Daoy (cell line): ENCODE measurements at places on chromosomes 1 and 21. TPM values are rescaled to one million over a fixed set of nuclear protein-coding genes. Genes with fewer than 3 reads are reported as not detected.
A peak's percentile ranks its signal among the peaks of the same experiment; 100 is the strongest.

Gene GOLT1A
- not detected in 2 replicates for total RNA-seq

Gene ACOT11
- total RNA-seq: 1.3 and 1.4 TPM in 2 replicates

Gene NAV1
- 39.2 and 51.8 TPM in 2 replicates for total RNA-seq

Gene CFAP141
- not detected in 2 replicates for total RNA-seq

Gene ZNF593OS
- not detected in 2 replicates for total RNA-seq

Gene KLHDC8A
- total RNA-seq: 0.34 and 3.2 TPM in 2 replicates

Gene FAM131C
- total RNA-seq: 0.23 TPM in 1 of 2 replicates, not detected in the other

Gene PCSK9
- total RNA-seq: 0.03 and 0.29 TPM in 2 replicates

Gene FOXO6
- 0.06 and 0.80 TPM in 2 replicates for total RNA-seq

Gene CDC73
- total RNA-seq: 18.7 and 21.9 TPM in 2 replicates

DNA sequence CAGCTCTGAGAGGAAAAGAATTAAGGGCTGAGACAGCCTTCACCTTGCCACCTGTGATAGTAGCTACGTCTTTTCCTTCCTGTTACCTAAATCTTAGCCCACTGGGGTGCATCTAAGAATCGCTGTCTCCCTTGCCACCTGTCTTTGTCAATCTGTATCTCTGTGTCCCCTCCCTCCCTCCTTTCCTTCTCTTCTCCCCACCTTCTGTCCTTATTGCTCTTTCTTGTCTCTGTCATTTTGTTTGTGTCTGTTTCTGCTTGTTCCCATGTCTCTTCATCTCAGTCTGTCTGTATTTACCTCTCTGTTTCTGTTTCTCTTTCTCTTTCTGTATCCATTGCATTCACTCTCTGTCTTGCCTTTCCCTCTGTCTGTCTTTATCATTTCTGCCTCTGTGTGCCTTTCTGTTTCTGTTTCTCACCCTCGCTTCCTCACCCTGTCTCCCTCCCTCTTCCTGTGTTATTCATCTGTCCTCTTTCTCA is 30.2 kb downstream of the SLC22A15 start:
- no peak for DNase-seq

GRCh38 chr1:228348708-228349467 is 57.7 kb downstream of the TRIM11 start:
- no peak for DNase-seq

- no peak for DNase-seq
Observed at GRCh38 chr1:64266991-64267390, 63.6 kb downstream of the UBE2U start.

- DNase-seq: no peak
Observed at GRCh38 chr1:187027253-187027652, 198.5 kb downstream of the PLA2G4A start.

- DNase-seq: no peak
Observed at GRCh38 chr1:41014871-41015270, 6.7 kb downstream of the SLFNL1 start.

GRCh38 chr1:239558559-239558958 is 172.2 kb downstream of the CHRM3 start:
- DNase-seq: no peak

GRCh38 chr1:45116340-45116739 is 90.1 kb downstream of the ZSWIM5 start:
- DNase-seq: no peak

GRCh38 chr1:178151831-178152230 is 57.9 kb downstream of the RASAL2 start:
- no peak for DNase-seq

- DNase-seq: no peak
Observed at GRCh38 chr1:2935751-2936390, 85.4 kb upstream of the ACTRT2 start.

DNA sequence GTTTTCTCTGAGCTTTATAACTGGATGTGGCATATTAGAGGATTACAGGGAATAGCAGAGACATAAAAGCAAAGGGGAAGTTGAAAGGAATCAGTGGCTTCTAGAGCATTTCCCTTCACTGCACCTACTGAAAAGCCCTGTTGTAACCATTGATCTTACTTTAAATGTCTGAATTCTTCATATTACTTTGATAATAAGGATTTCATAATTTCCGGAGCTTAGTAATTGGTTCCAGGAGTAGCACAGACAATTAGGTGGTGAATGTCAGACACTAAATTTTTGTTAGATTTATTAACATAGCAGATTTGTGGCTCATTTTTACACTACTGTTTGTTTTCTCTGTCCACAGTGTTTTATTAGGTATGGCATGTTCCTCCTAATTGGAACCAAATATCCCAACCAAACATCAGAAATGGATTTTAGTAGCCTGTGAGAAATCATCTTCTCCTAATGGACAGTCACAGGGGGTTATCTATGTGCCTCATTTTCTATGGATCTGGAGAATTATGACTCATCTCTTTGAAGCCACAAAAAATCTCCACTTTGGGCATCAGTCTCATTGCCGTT is 100.5 kb downstream of the GIPC2 start:
- peak; percentile 19 for DNase-seq

DNA sequence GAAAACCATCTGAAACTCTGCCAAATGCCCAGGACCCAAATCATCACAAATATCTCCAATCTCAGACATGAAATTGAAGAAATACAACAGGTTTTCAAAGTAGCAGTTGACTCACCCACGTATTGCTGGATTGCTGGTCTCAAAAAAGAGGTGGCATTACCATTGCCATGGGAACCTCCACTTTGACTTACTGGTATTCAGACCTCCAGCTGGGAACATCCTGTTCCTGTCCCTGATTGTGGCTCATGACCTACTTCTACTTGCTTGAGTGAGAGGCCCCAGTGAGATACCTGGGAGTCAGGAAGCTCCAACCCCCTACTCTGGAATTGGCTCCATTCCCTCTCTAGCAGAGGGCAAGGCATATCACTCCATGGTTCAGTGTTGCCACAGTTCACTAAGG is 64.6 kb downstream of the NMNAT2 start:
- DNase-seq: peak; percentile 71

DNA sequence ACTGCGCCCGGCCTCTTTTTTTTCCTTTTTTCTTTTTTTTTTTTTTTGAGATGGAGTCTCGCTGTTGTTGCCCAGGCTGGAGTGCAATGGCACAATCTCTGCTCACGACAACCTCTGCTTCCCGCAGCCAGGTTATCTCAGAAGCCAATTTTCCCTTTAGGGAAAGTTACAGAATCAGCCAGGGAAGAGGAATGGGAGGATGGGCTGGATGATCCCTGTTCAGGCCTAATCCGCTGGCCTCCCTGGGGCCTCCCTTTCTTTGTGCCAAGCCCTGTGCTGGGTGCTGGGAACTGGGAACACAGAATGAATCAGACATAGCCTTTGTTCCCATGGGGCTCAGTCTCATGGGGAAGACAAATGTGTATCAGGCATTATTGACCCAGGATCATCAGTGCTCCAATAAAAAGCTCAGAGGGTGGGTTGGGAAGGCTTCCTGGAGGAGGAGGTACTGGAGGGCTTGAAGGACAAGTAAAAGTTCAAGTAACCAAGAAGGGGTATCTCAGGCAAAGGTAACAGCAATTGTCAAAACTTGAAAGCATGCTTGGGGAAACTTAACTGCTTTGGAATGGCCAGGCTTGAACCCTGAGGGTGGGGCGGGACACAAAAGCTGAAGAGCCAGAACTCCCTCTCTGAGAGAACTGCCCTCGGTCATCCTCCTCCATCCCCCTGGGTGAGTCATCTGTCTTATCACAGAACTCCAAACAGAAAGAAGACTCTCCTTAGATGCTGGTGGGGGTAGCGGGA is 14.3 kb downstream of the ECHDC2 start:
- DNase-seq: no peak

GRCh38 chr1:180922631-180923015 is 9.9 kb downstream of the KIAA1614 start:
- no peak for DNase-seq

DNA sequence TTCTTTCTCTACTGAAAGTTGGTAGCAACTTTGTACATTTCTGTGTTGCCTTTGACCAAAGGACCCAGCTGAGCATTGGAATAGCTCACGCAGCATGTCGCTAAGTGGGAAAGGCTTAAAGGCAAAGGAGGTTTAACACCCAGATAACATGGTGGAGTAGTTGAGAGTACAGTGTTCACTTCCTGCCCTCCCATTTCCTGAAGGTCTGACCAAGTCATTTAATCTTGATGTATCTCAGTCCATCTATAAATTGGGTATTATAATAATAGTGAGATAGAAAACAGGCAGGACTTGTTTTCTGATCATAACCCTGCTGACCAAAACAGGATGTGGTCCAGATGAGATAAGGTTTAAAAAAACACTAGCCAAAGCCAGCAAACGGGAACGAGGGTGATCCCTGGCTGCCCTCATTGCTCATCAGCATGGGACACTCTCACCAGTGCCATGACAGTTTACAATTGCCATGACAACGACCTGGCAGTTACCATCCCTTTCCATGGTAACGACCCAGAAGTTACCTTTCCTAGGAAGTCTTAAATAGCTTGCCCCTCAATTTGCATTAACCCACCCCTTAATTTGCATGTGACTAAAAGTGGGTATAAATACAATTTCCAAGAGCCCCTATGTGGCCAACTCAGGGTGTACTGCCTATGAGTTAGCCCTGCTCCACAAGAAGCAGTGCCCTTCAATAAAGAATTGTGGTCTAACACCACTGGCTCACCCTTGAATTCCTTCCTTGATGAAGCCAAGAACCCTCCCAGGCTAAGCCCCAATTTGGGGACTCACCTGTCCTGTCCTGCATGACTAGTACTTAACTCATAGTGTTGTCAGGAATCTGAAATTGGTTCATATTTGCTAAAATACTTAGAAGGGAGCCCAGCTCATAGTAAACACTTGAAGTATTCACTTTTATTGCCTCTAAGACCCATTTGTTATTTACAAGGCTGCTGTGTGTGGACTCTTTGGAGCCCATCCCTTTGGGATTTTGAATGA is 28.4 kb upstream of the FHAD1 start:
- peak; percentile 67 for DNase-seq

DNA sequence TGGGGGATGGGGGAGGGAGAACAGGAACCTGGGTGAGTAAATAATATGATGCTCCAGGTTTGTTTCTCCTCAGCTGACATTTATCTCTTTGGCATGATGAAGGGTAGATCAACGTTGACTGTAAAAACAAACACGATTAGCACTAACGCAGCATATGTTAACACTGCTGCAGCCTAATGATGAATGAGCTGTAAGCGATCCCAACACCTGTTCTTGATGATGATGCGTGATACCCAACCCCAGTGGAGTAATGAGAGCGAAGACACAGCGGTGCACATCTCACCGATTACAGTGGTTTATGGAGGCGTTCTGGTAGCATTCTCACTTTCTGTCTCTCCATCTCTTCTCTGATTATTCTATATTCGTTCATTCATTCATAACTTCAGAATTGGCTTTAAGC is 640.4 kb downstream of the USP25 start:
- DNase-seq: no peak

- no peak for DNase-seq
Observed at GRCh38 chr21:41427556-41427955, 1.5 kb downstream of the MX1 start.

DNA sequence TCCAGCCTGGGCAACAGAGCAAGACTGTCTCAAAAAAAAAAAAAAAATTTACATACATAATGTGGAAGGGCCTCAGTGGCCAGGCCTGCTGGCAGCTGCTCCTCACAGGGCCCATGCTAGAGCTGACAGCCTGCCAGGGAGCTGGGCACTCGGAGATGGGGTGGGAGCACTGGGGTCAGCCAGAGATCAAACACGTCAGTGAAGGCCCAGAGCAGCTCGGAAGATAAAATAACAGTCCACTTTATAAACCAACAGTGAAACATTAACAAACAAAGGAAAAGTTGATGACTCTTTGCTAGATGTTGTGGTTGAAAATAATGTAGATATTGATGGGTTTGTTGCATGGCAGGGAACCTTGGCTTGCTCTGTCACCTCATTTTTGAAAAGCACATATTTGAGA is 42.7 kb downstream of the ATP5PF start:
- no peak for DNase-seq

GRCh38 chr1:163036671-163037070 is 32.5 kb upstream of the RGS4 start:
- peak; percentile 50 for DNase-seq
